Ovary (tissue), 10 donors: ENCODE measurements at places on chromosomes 16 and 17. TPM values are rescaled to one million over a fixed set of nuclear protein-coding genes. Genes with fewer than 3 reads are reported as not detected.

- DNase-seq: peak; percentile 18
Measured at GRCh38 chr17:29565643-29566472, 979 bp downstream of the ABHD15 start.

The TEKT5 gene
- total RNA-seq: 0.28 TPM

The DRG2 gene
- 42.0 TPM for total RNA-seq

- no peak for DNase-seq
Measured at GRCh38 chr16:21565507-21565860, 33.9 kb upstream of the METTL9 start.

The ABI3 gene
- total RNA-seq: 2.3 TPM

GRCh38 chr16:31243734-31244670 is 15.8 kb upstream of the ITGAM start:
- DNase-seq: no peak

The ASPHD1 gene
- total RNA-seq: 7.8 TPM

The PRSS33 gene
- total RNA-seq: not detected

GRCh38 chr17:64277831-64278562 is 14.9 kb upstream of the TEX2 start:
- no peak for DNase-seq

The SALL1 gene
- 14.5 TPM for total RNA-seq

DNA sequence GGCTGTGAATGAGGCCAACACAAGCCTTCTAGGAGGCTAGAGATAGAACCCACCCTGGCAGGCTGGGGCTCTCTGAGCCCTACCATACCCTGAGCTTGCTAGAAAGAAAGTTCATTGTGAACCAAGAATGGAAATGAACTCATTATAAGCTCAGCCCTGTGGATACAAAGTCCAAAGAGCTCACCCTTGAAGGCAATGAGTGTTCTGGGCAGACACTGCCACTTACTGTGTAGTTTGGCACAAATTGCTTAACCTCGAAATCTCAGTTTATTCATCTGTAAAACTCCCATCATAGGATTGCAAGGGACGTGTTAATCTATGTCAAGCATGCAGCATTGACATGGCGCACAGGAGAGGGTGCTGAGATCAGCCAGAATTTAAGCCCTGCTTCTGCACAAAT is 5.5 kb downstream of the KDM8 start:
- DNase-seq: no peak

GRCh38 chr17:5282642-5283217 is 646 bp downstream of the RABEP1 start:
- peak; percentile 60 for DNase-seq

DNA sequence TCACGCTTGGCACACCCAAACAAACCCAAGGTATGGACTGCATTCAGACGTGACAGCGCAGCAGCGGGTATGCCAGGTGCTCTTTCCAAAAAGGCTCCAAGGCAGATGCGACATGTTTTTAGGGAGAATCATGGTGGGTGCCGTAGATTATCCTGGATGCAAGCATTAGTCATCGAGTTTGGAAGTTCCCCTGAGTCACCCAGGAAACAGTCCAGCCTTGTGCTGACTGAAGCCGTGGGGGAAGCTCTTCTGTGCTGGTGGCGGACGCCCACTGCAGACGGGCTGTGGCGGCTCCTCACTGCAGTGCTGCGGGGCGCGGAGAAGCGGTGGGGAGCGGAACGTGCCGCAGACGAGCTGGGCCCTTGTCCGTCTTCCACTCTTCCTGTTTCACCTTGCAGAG is 13.9 kb downstream of the JPT2 start:
- DNase-seq: no peak

The MYH2 gene
- 2.0 TPM for total RNA-seq

- DNase-seq: no peak
Measured at GRCh38 chr17:74748279-74748528, 224 bp upstream of the NHERF1 start.

DNA sequence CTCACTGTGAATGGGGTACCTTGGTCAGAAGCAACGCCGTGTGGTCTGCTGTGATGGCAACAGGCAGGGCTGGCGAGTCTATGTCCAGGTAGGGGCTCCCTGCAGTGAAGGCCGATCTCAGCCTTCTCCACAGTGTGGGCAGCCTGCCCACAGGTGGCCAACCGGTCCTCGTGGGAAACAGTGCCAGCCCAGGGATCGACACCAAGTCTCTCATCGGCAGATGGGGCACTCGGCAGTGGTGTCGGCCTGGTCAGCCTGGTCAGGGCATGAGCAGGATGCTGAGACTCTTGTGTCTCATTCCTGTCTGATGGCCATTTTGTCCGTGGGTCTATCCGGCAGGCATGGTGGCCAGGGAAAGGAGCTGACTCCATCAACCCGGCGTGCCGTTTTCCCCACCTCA is 92.2 kb downstream of the TNFRSF13B start:
- no peak for DNase-seq

- DNase-seq: peak; percentile 69
Measured at GRCh38 chr17:50953831-50954601, 87.9 kb upstream of the TOB1 start.

The NLRC3 gene
- total RNA-seq: 0.18 TPM

The CRYBA1 gene
- not detected for total RNA-seq

DNA sequence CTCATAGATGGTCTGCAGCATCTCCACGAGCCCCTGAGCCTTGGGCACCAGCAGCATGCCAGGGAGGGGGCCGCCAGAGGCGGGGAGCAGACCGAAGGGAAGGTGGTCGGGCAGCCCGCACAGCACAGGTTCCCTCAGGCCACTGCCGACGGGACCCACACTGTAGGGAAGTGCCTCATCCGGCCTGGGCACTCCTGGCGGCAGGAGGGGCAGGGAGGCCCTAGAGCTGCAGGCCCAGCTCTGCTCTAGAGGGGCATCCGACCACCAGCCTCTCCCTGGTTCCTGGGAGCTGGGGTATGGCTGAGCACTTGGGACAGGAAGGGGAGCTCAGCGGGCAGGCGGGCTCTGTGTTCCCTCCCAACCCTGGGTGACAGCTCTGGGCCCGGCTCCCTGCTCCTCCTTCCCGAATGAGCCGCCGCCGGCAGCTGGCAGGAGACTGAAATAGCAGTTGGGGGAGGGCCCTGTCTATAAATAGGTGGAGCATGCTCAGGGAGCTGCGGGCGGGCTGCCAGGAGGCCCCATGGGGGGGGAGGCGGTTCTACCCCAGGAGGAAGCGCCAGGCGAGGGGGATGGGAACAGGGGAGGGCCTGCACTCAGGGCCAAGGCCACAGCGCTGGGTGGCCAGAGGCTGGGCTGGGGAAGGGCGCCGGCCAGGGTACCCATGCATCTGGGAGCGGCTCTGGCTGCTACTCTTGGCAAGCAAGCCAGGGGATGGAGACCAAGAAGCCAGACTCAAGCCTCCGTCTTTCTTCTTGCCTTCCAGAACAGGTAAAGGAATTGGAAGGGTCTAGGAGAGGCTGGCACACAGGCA is 12.4 kb downstream of the HDAC5 start:
- peak; percentile 100 for DNase-seq

- DNase-seq: peak; percentile 50
Measured at GRCh38 chr16:31143011-31143693, 6.7 kb downstream of the PRSS36 start.

DNA sequence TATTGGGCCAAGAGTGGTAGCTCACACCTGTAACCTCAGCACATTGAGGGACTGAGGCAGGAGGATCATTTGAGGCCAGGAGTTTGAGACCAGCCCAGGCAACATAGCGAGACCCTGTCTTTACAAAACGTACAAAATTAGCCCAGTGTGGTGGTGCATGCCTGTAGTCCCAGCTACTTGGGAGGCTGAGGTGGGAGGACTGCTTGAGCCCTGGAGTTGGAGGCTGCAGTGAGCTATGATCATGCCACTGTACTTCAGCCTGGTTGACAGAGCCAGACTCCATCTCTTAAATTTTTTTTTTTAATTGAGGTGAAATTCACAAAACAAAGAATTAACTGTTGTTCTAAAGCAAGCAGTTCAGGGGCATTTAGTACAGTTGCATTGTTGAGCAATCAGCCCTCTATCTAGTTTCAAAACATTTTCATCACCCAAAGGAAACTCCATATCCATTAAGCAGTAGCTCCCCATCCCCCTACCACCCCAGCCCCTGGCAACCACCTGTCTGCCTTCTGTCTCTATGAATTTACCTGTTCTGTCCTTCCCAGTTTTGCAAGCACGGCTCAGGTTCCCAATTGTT is 15.6 kb downstream of the SNX29 start:
- no peak for DNase-seq

The AP2B1 gene
- 149 TPM for total RNA-seq

GRCh38 chr17:63270610-63271009 is 175.5 kb downstream of the CYB561 start:
- no peak for DNase-seq

The ZNF385C gene
- total RNA-seq: 0.36 TPM

The PPP4C gene
- 49.1 TPM for total RNA-seq

DNA sequence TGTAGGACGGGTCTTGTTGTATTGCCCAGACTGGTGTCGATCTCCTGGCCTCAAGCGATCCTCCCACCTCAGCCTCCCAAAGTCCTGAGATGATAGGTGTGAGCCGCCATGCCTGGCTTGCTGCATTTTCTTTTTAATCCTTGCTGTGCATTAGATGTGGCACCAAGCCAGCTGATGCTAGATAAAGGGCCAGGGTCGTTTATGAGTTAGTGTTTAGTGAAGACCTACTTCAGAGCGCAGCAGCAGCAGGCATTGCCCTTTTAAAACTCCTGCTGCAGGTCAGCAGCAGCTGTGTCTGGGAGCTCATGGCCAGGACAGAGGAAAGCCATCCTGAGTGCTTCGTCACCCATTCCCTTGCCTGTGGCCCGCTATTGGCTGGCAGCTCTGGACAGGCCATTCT is 237.3 kb downstream of the CCDC182 start:
- no peak for DNase-seq

The TBC1D3E gene
- total RNA-seq: not detected

DNA sequence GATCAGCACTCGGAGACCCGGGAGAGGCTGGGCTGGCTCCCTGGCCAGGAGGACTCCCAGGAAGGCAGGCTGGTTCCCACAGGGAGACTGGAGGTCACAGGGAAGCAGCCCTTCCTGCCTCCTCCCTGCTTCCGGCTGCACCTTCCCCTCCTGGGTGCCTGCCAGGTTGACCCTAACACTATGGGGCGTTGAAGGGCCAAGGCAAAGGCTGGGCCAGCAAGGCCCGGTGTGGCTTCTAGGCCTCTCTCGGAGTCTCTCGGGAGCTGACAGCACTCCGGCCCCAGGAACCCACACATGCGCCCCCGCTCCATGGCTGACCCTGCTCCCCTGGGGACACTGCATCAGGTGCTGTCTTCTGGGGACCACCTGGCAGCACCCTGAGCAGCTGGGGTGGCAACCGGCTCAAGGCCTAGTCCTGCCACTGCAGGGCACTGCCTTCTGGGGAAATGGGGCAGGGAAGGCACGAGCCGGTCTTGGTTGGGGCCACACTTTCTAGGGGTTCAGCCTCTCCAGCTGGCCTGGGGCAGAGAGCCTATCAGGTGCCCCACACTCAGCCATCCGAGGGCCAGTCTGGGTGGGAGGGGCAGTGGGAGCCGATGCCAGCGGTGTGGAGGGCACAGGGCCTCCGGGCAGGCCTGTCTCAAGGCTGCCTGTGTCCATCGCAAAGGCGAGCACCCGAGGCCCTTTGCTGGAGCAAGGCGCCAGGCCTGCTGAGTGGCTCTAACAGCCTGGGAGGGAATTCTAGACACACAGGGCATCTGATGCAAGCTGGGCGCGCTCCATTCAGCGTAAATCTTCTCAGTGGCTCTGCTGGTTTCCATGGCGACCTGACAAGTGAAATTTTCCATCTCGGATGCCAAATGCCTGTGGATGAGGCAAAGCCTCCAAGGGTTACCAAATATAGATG is 5.6 kb upstream of the MTSS2 start:
- peak; percentile 73 for DNase-seq

The SGCA gene
- total RNA-seq: 2.3 TPM

The LRRC37A3 gene
- 10.3 TPM for total RNA-seq

GRCh38 chr17:34504814-34505484 is 74.4 kb upstream of the TMEM132E start:
- no peak for DNase-seq

The EVI2B gene
- total RNA-seq: 3.0 TPM

The RBFOX1 gene
- 2.6 TPM for total RNA-seq

The HOXB1 gene
- total RNA-seq: not detected

GRCh38 chr16:24753437-24753836 is 24.0 kb downstream of the TNRC6A start:
- DNase-seq: no peak
